HFFc6 (cell line): ENCODE measurements at places on chromosomes 5 and 9.

GRCh38 chr5:68407311-68408239 is 192.0 kb downstream of the PIK3R1 start:
- DNase-seq: no peak

GRCh38 chr9:79756414-79756813 is 184.6 kb downstream of the TLE4 start:
- no peak for DNase-seq

GRCh38 chr5:32574540-32575175 is 10.7 kb upstream of the SUB1 start:
- no peak for DNase-seq

DNA sequence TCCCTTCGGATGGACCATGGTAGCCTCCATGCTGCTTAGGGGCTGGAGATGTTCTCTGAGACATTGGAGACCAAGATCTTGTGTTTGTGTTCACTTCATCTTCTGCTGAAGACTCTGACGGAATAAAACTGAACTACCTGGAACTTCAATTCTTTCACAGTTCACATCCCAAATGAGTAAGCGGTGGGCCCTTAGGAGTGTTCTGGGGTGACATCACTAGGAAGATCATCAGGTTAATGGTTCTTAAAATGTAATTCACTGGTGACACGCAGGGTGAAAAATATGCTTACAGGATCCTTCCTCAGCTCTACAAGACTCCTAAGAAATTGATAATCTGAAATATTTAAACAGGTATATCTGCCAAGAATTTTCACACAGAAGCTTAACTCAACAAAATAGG is 561.5 kb downstream of the SEMA5A start:
- no peak for DNase-seq

DNA sequence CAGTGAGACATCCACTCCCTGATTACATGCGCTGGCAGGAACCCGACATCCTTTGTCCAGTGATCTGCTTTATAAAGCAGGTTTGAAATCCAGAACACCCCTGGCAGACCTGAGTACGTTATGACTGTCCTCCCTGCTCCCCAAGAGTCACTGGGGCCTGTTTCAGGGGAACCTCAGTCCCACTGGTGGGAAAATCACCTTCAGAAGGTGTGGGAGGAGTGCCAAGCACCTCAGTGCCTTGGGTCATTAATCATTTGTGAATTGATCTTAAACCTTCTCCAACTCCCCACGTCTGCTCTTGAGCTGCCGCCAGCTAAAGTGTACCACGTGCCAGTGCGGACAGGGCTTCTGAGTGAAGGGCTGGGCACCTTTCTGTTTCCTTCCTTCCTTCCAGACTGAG is 16.2 kb downstream of the SLC6A3 start:
- DNase-seq: no peak
